ENCODE measurements at places on chromosomes 13 and 19.

GRCh38 chr13:78499802-78500201 lies 103.5 kb downstream of the POU4F1 start:
- DNase-seq: no peak

GRCh38 chr13:112447306-112447705 lies 71.2 kb downstream of the SPACA7 start:
- DNase-seq: no peak

- no peak for DNase-seq
Observed at GRCh38 chr13:33757713-33758112, 60.2 kb upstream of the RFC3 start.

DNA sequence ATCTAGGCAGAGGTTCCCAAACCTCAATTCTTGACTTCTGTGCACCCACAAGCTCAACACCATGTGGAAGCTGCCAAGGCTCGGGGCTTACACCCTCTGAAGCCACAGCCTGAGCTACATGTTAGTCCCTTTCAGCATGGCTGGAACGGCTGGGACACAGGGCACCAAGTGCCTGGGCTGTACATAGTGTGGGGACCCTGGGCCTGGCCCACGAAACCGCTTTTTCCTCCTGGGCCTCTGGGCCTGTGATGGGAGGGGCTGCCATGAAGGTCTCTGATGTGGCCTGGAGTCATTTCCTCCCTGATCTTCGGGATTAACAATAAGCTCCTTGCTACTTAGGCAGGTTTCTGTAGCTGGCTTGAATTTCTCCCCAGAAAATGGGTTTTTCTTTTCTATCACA lies 108.1 kb downstream of the HS6ST3 start:
- DNase-seq: no peak

GRCh38 chr13:98411617-98412265 lies 165.2 kb downstream of the STK24 start:
- no peak for DNase-seq

DNA sequence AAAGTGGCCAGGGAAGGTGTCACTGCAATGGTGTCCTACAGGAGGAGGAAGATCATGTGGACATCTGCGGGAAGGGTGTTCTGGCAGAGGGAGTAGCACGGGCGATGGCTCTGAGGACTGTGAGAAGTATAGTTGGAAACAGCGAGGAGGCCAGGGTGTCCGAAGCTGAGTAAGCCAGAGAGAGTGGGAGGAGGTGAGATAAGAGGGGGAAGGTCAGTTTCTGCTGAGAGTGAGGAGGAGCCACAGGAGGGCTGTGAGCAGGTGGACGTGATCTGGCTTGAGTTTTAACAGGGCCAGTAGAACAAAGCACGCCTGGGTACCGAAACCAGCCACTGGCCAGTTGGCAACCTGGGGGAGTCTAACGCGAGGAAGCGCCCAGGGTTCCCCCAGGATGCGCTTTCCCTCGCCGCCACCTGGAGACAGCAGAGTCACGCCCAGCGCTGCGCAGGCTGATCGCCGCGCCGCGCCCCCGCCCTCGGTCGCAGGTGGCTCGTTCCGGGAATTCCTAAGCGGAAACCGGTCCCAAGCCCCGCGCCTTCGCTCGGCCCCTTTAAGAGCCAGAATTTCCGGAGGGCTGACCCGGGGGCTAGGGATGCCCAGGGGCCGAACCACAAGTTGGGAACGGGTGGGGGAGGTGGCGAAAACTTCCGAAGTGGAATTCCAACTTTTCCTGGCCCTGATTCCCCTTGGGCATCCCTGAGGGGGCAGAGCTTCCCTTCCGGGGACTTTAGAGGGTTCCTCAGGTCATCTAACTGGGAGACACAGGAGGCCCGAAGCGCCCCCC lies 1.1 kb upstream of the LSR start:
- DNase-seq: peak; percentile 19

DNA sequence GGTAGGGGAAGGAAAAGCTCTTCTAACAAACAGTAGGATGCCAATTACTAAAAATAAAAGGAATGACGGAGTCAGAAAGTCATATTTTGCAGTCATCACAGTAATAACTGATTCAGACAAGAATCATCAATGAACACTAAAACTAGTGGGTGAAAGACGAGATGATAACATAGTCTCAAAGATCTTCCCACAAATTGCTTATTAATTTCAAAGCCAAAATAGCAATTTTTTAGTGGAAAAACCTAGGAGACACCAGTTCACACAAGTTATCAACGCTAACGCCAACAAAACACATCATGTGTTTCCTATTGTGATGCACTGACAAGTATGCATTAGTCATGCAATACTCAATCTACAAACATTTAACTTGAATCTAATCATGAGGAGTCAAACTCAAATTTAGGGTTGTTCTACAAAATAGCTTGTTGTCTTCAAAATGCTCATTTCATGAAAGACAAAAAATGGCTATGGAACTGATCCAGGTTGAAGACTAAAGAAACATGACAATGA lies 18.6 kb downstream of the ZNF233 start:
- peak; percentile 47 for DNase-seq

GRCh38 chr19:4390567-4391305 lies 9.6 kb downstream of the SH3GL1 start:
- no peak for DNase-seq

DNA sequence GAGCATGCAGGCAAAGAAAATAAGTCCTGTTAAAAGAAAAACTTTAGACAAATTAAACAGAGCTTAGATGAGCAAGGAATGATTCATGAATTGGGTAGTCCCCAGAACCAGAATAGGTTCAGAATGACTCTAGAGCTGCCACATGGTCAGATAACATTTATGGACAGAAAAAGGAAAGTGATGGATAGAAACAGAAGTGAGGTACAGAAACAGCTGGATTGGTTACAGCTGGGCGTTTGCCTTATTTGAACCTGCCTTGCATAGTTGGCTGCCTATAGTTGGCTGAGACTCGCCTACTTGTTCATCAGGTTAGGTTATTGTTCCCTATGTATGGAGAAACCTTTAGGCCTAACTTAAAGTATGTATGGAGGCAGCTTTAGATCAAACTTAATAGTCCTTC lies 35.4 kb downstream of the WDFY2 start:
- peak; percentile 66 for DNase-seq

DNA sequence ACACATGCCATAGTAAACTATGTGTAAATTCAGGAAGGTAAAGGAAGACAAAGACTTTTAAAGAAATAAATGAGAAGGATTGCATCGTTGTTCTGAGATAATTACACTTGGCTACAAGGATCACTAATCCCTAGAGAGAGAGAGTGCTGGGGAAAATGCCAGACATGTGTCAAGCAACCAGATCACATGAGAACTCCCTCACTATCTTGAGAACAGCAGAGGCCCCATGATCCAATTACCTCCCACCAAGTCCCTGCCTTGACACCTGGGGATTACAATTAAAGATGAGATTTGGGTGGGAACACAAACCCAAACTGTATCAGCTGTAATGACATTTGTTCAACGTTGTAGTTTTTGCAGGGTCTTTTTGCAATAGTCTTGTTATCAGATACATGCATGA lies 1600.9 kb upstream of the MIR17HG start:
- no peak for DNase-seq

DNA sequence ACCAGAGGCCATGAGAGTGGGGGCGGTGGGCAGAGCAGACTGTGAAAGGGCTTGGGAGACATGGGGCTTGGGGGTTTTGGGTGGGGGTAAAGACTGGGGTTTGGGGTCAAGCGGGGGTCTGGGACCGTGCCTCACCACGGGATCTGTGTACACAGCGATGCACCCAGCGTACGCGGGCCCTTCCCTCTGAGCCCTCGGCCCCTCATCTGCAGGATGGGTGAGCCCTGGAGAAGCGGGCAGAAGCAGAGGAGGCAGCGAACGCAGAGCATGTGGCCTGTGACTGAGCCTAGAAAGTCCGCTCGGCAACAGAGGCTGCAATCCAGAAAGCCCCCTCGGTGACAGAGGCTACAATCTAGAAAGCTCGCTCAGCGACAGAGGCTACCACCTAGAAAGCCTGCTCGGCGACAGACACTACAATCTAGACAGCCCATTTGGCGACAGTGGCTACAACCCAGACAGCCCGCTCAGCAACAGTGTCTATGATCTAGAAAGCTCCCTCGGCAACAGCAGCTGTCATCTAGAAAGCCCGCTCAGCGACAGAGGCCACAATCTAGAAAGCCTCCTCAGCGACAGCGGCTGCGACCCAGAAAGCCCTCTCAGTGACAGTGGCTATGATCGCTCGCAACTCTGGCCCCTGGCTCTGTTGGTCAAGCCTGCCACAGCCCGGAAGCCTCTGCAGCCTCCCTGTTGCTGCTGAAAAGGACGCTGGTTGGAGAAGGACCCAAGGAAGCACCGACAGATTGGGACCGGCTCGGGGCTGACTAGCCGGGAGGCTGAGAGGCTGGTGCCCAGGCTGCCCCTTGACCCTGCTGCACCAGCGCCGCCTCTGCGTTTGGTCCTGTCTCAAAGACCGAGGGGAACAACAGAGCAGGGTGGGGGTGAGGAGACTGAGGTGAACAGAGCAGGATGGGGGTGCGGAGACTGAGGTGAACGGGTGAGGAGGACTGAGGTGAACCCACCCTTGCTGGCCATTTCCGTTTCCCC lies 68.6 kb downstream of the SPACA7 start:
- DNase-seq: no peak

DNA sequence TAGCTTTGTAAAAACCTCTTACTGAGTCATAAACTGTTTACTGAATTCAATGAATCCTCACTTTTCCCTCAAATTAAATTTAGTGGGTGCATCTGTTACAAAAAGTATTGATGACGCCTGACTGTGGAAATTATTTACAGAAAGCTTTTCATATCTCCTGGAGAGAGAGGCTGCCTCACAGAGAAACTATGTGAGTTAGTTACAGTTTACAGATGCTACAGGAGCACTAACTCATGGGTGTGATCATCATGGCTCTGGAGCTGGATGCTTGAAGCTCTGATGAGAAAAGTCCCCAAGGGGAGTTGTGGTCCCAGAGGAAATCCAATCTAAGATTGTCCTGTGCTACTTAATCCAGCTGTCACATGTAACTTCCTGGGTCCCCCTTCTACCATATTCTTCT lies 590.8 kb downstream of the LMO7 start:
- no peak for DNase-seq

GRCh38 chr13:44172281-44172810 lies 201.3 kb upstream of the SERP2 start:
- peak; percentile 5 for DNase-seq

DNA sequence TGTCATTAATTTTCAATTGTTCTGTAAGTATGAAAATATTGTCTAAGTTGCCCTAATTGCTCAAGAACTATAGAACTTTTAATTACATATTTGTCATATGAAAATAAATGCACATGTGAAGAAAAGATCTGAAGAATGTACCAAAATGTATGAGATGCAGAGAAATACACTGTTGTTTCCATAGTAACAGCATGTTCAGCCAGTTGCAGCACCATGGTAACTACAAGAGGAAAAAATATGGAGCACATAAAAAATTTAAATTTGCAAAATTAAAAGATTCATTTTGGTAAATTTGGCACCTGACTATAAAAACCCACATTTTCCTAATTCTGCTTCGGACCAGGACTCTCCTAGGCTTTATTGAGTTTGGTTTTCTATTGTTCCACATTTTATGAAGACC lies 1170.0 kb upstream of the MIR17HG start:
- DNase-seq: no peak

DNA sequence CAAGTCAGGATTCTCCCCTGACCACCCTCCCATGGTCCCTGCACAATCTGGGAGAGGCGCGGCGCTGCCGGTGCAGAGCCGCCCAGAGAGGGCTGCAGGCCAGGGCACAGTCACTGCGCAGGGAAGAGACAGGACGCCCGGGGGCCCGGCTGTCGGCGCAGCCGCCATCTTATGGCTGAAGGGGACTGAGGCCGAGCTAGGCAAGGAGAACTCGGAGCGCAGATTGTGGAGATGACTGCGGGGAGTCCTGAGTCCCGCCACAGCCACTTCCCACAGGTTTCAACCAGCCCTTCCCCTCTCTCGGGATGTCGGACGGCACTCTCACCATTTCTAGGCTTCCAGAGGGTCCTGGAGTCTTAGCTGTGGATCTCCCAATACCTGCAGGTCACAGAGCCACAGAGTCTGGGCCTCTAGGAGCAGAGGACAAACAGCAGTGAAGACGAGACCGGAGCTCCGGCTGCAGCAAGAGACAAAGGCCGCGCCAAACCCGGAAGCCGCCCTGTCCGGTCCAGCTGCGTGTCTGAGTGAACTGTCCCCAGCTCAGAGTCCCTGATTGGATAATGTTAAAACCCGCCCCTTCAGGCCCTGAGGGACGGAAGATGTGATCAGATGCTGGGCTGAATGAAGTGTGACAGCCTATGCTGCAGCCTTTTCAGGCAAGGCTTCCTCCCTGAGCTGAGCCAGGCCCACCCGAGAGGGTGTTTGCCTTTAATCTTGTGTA lies at the start of gene ZNF708:
ZNF708 (minus strand) TSS at position 526 of the 721 bp plus-strand sequence; CDS start at position 328, 198 bp downstream.
- peak; percentile 95 for DNase-seq

GRCh38 chr19:35895911-35896642 lies 4.3 kb downstream of the NFKBID start:
- no peak for DNase-seq

DNA sequence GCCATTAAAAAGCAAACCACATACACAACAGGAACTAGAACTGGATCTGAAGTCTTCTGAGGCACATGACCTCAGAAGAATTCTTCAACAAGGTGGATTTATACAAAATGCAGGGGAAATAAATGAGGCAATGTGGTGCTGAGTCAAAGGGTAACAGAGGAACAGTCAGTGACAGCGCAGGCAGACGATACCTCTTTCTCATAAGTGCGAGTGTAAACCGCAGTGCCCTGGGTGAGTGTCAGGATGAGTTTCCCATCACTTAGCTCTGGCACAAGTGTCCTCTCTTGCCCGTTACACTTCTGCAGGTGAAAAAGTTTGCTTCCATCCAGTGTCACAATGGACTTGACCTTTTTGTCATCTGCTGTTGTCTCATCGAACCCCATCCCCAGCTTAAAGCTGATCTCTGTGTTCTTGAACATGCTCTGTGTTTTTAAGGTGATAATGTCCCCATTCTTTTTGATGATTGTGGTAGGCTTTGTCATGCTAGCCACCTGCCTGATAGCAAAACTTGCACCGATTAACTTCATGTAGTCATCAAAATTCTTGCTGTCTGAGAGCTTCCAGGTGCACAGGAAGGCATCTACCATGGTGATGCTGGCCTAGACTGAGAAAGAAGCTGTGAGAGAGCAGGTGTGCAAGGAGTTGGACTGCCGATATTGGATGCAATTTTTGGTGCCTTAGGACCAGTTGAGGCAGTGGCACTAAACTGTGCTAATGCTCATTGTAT lies 97.3 kb downstream of the AKAP11 start:
- no peak for DNase-seq

DNA sequence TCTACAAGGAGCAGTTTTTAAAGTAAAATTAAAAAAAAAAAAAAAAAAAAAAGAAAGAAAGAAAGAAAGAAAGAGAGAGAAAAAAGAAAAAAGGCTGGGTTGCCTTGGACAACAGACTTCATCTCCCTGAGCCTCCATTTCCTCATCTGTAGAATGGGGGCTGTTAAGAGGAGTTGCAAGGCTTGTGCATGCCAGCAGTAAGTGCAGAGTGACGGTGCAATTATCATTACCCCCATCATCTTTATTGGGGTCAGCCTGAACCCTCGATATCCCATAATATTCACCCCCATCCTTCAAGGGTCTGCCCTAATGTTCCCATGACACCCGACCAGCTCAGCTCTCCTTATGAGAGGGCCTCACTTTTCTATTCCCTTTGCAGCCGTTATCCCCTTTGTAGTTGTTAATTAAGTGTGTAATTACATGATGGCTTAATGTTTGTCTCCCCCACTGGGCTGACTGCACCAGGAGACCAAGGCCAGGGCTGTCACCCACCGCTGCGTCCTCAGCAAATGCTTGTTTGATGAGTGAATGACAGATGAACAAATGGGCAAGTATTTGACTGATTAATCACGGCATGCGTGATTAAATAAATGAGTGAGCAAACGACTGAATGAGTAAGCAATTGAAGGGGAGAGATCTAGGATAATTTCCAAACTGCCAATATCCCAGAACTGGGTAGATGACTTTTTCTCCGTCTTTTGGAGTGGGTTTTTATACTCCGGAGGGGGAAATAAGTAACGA lies 10.1 kb downstream of the FOSB start:
- no peak for DNase-seq

- DNase-seq: peak; percentile 68
Observed at GRCh38 chr19:45164577-45165335, 4.0 kb upstream of the NKPD1 start.

Data from EL (cell line).